ENCODE measurements at places on chromosomes 13 and 19.

- peak; percentile 63 for DNase-seq
These were observed 123.2 kb upstream of the SPACA7 start for GRCh38 chr13:112252804-112253590.

DNA sequence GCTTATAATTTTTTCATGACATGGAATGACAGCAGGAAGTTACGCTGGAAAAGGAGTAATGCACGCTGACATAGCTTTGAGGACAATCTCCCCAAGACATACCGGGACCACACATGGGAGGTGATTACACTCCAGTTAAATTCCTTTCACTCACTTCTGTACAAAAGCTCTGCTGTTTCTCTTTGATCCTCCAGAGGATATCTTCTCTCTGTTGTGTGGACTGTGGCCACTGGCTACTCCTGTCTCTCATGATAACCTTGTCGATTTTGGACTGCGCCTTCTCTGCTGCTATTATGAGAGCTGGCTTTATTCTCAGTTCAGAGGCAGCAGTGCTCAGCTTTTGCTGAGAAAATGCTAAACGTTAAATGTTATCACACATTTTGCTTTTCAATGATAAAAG is 464.6 kb downstream of the FGF9 start:
- DNase-seq, result no peak

DNA sequence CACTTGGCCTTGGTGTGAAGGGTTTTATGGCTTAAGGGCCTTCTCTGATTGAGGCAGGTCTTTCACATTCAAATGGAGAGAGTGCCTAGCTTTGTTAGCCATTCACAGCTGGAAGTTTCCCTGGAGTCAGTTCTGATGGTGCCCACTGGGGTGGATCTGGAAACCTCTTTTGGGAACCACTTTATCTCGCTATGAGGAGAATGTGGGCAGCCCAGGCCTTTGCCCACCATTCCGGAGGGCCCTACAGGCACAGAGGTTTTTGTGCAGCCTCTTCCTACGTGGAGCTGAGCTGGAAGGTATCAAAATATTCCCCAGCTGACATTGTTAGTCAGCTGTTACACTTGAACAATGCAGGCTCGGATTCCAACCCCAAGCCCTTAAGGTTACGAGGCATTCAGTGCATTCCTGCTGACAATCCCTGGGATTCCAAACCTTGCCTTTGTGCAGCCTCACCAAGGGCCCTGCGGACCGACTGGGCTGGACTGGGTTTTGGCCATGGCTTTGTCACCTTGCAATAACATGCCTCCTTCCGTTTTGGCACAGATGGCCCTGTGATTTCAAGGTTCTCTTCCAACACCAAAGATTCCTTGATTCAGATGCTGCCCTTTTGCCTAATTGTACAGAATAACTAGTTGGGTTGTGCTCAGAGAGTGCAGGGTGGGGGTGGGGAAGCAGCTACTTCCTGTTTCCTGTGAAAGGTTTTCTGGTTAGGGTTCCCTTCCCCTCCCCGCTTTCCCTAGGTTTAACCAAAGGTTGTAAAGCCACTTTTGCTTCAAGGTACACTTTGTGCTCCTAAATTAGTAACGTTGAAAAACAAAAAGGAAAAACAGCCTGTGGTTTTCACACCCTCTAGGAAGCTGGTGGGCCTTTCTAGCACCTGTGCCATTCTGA is 27.0 kb downstream of the SAE1 start:
- peak; percentile 68 for DNase-seq

- DNase-seq, result no peak
These were observed 489.6 kb upstream of the MIR17HG start for GRCh38 chr13:90857921-90858320.

- no peak for DNase-seq
These were observed 103.1 kb downstream of the RAP2A start for GRCh38 chr13:97537110-97537509.

GRCh38 chr13:75196147-75196837 is 285.7 kb downstream of the TBC1D4 start:
- DNase-seq, result no peak

- no peak for DNase-seq
These were observed 300.3 kb downstream of the MYO16 start for GRCh38 chr13:108929532-108930206.

DNA sequence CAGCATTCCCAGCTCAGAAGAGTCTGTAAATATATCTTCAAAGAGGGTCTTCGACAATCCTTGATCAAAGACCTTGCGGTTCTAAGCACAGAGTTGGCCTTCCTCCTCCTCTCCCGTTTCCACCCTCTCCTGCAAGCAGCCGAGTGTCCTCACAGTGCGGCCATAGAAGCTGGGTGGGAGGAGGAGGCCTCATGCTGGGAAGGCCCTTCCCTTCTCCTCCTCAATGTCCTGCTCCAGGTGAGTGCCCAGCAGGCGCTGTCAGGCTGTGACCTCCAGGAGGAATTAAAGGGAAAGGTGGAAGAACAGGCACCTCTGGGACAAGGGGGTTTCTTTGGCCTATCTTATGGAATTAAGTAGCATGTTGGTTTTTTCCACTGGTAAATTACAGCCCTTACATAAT is 674.2 kb upstream of the ARGLU1 start:
- DNase-seq, result no peak

- peak; percentile 90 for DNase-seq
These were observed 1.2 kb downstream of the LYPD3 start for GRCh38 chr19:43464134-43464775.

- DNase-seq, result no peak
These were observed 5.0 kb downstream of the TDRD3 start for GRCh38 chr13:60402022-60402421.

DNA sequence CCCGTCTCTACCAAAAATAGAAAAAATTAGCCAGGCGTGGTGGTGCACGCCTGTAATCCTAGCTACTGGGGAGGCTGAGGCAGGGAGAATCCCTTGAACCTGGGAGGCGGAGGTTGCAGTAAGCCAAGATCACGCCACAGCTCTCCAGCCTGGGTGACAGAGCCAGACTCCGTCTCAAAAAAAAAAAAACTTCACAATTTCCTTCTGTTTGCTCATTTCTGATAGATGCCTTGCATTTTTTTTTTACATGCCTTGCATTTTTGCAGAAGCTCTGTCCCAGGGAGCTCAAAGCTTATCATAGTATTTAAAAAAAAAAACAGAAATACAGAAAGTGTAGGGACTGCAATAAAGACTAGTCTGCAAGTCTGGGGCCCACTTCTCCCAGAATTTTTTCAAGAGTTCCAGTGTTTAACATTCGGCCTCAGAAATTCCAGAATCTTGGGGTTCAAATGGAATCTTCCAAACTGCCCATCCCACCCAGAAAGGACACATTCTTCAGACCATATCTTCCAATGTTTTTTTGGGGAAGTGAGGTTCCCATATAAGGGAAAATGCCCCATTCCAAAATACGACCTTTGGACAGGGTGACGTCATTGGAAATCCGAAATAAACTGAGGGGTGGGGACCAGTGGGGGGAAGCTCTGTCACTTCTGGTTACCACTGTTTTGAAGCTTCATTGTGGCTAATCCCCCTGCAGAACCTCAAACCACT is 17.2 kb upstream of the RAB8A start:
- no peak for DNase-seq

DNA sequence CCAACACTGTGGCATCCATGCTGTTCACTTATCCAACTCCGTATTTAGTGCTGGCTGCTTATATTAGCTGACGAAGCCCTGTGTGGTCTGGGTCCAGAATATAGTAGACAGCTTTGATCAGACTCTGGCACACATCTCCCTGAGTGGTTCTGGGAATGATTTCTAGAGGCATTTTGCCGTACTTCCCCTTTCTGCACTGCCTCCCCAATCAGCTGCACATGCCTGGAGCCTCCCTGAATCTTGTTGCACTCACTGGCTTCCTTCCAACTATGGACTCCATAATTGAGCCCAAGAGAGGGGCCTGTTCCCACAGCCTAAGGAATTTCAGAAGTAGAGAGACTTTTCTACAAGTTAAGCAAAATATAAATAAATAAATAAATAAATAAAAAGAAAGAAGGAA is 30.4 kb upstream of the PCDH8 start:
- DNase-seq, result no peak

DNA sequence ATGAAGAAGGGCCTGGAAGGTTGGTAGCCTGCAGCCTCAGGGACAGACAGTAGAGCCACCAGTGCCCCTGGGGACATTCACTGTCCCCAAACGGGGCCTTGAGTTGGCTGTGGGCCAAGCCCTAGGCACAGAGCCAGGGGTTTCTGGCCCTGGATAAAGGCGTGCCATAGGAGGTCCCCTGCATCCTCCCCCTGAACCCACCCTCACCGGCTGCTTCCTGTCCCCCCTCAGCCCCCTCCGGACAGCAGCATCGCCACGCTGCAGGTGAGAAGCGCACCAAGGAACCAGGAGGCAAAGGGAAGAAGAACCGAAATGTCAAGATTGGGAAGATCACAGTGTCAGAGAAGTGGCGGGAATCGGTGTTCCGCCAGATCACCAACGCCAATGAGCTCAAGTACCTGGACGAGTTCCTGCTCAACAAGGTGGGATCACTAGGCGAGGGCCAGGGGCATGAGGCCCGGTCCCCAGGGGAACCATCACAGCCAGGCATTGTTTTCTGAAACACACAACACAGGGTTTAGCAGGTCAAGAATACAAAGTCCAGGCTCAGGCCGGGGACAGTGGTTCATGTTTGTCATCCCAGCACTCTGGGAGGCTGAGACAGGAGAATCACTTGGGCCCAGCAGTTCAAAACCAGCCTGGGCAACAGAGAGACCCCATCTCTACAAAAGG is 14.6 kb upstream of the USE1 start:
- no peak for DNase-seq

- DNase-seq, result no peak
These were observed 52.9 kb downstream of the NDFIP2 start for GRCh38 chr13:79533781-79534400.

DNA sequence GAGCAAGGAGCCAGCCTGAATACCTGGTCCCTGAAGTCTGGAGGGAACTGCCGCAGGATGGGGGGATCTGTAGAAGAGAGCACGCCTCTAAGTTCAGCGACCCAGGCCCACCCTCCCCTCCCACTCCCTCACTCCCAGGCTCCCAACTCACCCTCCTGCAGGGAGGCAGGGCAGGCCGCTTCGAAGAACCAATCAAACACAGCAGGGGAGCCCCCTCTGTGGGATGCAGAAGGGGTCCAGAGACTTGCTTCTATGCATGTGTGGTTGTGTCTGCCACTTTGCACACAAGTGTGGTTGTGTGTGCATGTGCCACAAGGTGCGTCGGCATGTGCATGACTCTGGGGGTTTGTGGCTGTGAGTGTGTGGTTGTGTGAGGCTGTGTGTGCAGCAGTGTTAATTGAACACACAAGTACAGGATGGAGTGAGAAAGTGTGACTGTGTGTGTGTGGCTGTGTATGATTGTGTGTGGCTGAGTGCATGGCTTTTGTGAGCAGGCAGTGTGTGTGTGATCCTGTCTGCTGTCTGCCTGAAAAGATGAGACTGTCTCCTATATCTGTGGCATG is 1.7 kb downstream of the DENND1C start:
- no peak for DNase-seq

DNA sequence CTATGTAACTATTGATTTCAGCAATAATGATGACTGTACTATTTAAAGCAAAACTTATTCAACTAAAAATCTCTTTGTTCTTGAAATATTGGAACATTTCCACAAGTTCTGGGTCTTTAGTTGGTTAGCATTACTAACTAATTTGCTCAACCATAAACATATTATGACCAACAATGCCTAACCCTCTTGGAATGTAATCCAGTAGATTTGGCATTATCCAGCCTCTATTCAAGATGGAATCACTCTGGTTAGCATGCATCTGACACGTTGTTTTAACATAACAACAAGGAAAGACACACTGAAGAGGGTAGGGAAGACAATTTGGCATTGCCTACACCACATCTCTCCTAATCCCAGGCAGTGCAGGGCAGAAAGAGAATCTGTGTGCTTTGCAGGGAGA is 941.3 kb upstream of the PCDH20 start:
- DNase-seq, result no peak

DNA sequence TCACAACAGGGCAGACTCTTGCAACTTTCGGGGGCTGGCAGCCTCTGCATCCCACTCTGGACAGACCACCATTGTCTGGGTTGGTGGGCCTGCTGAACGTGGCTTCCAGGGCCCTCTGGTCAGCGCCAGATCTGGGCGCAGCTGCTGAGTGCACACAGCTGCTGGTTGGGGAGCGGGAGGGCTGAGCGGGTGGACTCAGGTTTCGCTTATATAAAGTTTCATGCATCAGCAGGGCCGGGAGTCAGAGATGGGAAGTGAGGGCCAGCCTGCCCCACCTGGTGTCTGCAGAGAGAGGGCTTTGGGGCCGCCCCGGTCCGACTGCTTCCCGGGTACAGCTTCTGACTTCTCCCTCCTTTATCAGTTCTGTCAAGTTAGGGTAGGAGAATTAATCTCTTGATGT is 6.9 kb downstream of the ARHGEF7 start:
- no peak for DNase-seq

DNA sequence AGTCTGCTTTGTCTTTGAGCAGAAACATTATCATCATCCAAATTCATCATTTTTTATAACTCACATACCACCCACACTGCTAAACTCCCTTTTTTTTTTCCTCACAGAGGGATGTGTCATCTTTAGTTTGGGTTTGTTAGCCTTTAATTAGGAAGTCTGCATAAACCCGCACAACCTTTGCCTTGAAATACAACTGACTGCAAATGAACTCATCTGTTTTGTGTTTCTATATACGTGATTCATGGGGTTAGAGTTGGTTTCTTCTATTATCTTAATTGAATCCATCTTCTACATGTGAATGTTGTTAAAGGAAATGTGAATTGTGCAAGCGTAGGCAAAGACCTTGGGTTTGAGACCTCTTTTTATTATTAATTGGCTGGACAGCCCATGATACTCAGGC is 102.7 kb downstream of the SLAIN1 start:
- no peak for DNase-seq

DNA sequence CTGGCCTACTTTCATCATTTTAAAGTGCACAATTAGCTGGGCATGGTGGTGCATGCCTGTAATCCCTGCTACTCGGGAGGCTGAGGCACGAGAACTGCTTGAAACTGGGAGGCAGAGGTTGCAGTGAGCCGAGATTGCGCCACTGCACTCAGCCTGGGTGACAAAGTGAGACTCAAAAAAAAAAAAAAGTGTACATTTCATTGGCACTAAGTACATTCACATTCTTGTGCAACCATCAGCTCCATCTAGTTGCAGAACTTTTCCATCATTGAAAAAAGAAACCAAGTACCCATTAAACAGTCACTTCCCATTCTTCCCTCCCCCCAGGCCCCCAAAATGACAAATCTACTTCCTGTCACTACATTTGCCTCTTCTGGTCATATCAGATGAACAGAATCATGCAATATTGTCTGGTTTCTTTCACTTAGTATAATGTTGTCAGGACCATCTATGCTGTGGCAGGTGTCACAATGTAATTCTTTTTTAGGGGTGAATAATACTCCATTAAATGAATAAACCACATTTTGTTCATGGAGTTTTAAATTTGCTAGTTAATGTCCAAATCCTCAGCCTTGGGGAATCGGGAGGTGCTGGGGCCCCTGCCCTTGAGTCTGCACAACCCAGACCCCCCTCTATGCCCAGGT is 7.4 kb upstream of the SIGLEC11 start:
- no peak for DNase-seq

DNA sequence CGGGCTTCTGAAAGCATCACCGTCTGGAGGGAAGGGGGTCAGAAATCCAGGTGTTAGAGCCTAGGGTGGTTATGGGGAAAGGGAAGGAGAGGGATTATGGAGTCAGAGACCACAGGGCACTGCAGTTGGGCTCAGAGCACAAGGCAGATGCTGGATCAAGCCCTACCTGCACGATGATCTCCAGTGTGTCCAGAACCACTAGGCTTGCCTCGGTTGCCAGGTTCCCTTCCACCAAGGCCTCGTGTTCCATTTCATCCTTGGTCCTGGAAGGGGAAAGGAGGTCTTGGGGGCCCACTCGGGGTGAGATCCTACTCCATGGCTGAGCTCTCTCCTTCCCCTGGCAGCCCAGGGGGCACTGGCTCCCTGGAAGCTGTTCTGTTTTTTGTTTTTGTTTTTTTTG is 17.0 kb upstream of the KANK2 start:
- DNase-seq, result no peak
